ENCODE measurements at places on chromosomes 16 and 17. TPM values are rescaled to one million over a fixed set of nuclear protein-coding genes. Genes with fewer than 3 reads are reported as not detected.

- no peak for DNase-seq
These were observed 5.4 kb upstream of the NFATC3 start for GRCh38 chr16:68079626-68080344.

DNA sequence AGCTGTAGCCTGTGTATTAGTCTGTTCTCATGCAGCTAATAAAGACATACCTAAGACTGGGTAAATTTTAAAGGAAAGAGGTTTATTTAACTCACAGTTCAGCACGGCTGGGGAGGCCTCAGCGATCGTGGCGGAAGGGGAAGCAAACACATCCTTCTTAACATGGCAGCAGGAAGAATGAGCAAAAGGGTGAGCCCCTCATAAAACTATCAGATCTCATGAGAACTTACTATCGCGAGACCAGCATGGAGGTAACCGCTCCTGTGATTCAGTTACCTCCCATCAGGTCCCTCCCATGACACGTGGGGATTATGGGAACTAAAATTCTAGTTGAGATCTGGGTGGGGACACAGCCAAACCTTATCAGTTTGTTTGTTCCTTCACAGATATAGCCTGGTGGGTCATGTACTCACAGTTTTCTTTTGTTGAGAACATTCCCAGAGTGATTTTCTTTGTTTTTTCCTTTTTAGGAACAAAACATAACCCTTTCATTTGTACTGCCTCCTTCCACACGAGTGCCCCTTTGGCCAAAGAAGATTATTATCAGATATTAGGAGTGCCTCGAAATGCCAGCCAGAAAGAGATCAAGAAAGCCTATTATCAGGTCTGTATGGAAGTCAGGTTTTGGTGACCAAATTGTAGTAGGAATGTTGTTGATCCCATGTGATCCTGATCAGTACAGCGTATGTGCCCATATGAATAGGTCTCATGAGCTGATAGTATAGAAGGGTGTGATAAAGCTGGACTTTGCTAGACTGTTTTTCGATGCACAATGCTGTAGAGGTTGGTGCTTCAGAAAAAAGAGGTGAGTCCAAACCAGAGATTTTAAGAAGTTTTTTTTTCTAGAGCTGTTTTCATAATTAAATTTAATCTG, 8.5 kb downstream of the DNAJA3 start:
- DNase-seq: no peak

SLC5A11 gene
- polyA plus RNA-seq: 2.8 TPM

TSNAXIP1 gene
- polyA plus RNA-seq: 7.6 TPM

CHD9NB gene
- polyA plus RNA-seq: 9.0 TPM

NOXO1 gene
- 0.37 TPM for polyA plus RNA-seq

SDK2 gene
- 8.3 TPM for polyA plus RNA-seq

Data from right renal cortex interstitium (tissue), 3 donors.